Stimulated activated CD4-positive, alpha-beta T cell treated with anti-CD3 and anti-CD28 coated beads, Interleukin-15, amount 100 ng/mL, for 1 hour (primary cell): ENCODE measurements at places on chromosomes 6 and 20.

DNA sequence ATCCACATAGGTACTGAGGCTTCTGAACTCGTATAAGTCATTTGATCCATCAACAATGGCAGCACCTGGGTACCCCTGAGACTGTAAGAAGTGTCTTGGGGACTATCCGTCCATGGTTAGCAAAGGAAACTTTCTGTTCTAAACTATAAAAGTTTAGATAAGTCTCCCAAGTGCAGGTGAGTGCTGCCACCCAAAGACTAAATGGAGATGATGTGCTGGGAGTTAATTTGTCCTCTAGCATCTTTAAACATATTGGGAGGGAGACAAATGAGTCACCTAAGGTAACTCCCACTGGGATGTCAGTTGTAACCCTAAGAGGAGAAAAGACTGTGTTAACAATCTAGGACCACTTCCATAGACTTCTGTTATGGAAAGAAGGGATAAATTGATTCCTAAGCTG is 6.2 kb downstream of the BEND6 start:
- no peak for DNase-seq

DNA sequence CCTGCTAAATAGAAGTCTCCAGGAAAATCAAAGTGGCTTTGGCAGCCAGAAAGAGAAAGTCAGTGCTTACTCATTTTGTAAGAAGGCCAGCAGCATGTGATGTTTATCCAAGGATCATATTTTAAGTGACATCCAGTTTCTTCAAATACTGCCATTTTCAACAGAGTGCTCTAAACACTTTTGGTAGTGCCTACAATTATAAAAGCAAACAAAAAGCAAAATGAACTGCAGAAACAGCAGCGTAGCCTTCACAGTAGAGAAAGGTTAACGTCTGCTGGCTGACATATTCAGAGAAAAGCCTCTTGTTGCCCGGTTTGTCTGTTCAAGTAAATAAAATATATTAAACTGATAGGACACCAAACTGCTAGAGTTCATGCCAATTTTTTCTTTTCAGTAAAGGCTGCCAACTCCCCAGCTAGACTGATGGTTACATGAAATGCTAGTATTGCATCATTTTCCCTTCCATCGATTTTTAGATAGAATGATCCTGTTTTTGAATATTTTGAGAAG is 705.7 kb upstream of the SLC35B3 start:
- DNase-seq, result no peak

GRCh38 chr6:47022191-47022590 is 19.9 kb downstream of the ADGRF1 start:
- DNase-seq, result no peak

- DNase-seq, result no peak
Observed at GRCh38 chr6:29685718-29686326, 4.9 kb upstream of the ZFP57 start.

GRCh38 chr20:1322511-1323245 is 6.3 kb downstream of the SDCBP2 start:
- DNase-seq, result no peak

DNA sequence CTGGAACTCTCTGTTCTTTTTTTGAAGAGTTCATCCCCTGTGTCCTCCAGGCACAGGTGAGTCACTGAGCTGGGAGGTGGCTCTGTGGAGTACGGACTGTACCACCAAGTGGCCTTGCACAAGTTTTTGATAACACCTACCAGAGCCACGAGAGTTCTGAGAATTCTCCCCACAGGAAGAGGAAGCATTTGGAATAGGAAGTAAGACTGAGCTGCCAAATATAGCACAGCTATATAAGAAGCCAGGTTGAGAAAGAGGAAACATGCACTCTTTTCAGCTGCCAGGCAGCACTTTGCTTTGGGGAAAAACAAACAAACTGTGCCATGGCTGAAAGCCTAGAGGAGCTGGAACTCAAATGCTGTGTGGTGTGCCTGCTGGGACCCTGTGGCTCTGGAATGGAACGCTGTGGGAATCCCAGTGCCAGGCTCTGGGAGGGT is 70.8 kb upstream of the RIPOR2 start:
- no peak for DNase-seq

GRCh38 chr6:140970485-140970884 is 1162.2 kb upstream of the GJE1 start:
- no peak for DNase-seq
